Thyroid gland (tissue), 4 donors: ENCODE measurements at places on chromosomes 6 and 20.
A peak's percentile ranks its signal among the peaks of the same experiment; 100 is the strongest.

GRCh38 chr6:45187836-45188235 lies 140.3 kb upstream of the RUNX2 start:
- no peak for DNase-seq

- no peak for DNase-seq
Measured at GRCh38 chr6:137102050-137102848, 57.5 kb upstream of the IL20RA start.

GRCh38 chr6:166490671-166491500 lies 95.6 kb downstream of the RAMACL start:
- DNase-seq, result peak; percentile 20

GRCh38 chr6:41302638-41303037 lies 16.2 kb upstream of the TREM1 start:
- DNase-seq, result no peak

DNA sequence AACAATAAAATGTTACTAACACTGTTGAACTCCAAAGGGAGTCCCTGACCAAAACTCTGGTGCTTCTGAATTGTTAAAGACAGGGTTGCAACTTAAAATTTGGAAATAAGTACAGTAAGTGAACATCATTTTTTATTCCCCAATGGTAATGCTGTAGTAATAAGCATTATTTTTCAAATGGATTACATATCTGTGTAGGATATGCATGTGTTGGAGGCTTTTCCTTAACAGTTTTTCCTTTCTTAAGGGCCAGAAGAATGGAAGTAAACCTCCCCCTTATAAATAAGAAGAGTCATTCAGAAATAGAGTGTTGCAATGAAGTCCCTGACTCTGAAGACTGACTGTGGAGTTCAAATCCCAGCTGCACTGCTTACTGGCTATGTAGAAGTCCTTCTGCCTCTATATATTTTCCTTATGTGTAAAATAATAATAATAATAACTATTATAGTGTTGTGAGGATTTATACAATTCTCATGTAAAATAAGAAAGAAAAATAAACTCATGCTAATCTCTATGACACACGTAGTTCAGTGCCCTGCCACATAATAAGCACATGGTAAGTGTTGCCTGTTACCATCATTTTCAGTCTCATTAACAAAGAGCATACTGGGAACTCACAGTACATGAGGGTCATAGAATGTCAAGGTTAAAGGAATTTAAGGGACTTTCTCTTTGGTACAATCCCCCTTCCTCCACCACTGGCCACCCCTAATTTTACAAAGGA lies 129.8 kb upstream of the SMLR1 start:
- no peak for DNase-seq

- DNase-seq, result no peak
Measured at GRCh38 chr20:19609642-19610223, 148.3 kb upstream of the RIN2 start.

DNA sequence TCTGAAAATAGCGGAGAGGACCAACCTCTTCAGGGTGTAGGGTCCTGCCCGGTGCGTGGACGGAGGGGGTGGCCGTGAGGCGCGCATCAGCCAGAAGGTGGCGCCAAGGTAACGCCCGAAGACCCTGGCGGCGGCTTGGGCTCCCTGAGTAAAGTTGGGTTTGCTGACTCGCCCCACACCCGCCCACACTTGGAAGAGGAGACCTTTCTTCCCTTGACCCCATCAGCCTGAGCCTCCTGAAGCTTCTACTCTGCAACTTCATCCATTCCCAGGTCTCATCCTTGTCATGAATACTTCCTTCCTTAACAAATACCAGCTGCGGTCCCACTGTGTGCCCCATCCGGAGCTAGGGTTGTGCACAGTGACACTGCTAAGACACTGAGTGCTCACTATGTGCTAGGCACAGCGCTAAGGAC lies 14.6 kb downstream of the CD40 start:
- DNase-seq, result peak; percentile 77

GRCh38 chr6:73728548-73729205 lies 32.7 kb downstream of the CD109 start:
- no peak for DNase-seq

- DNase-seq, result peak; percentile 12
Measured at GRCh38 chr6:41894366-41895299, 542 bp downstream of the USP49 start.

- DNase-seq, result no peak
Measured at GRCh38 chr20:45935416-45936046, 1.0 kb downstream of the PCIF1 start.

- DNase-seq, result peak; percentile 40
Measured at GRCh38 chr6:11381801-11382513, 149.5 kb upstream of the NEDD9 start.

DNA sequence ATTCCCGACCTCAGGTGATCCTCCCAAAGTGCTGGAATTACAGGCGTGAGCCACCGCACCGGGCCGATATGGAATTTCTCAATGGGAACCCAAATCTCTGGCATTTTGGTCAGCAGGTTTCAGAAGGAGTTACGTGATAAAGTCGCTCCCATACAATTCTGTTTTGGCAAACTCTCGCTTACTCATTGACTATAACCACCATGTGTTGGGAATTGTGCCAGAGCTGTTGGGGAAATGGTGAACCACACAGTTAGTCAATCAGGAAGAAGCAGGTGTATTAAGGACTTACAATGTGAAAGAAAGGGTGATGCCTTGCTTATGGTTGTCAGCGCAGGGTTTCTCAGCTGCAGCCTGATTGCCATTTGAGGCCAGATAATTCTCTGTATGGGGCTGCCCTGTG lies 410.5 kb downstream of the QKI start:
- no peak for DNase-seq

DNA sequence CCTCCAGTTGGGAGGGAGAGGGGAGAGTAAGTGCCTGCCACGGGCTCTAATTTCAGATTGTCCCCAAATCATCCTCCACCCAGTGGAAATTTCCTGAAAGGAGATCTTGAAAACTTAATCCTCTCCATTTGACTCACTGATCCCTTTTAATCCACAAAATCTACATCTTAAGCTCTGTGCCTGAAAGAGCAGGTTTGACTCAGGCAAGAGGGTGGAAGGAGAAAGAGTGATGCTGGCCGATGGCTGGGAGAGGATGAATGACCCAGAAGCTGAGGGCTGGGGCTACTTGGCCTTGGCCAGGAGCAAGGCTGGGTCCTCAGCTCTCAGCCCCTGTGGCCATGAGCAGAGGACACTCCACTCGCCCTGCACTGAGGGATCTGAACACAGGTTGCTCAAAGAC lies 8.1 kb downstream of the BPIFA2 start:
- DNase-seq, result no peak

- no peak for DNase-seq
Measured at GRCh38 chr6:11439876-11440275, 97.7 kb upstream of the TMEM170B start.

DNA sequence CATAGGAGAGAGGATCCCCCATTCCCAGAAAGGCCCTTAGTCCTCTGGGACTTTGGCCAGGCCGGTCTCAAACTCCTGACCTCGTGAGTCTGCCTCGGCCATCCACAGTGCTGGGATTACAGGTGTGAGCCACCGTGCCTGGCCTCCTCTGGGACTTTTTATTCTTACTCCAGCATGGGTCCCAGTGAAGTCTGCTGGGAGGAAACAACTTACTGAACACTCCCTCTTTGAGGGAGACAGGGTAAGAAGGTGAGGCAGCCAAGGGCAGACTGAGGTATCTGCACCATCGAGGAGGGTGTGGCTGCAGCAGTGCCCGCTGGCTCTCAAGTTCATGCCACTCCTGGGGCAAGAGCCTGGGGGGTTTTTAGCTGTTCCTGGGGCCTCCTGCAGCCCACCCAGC lies 2.4 kb downstream of the BAK1 start:
- DNase-seq, result no peak

DNA sequence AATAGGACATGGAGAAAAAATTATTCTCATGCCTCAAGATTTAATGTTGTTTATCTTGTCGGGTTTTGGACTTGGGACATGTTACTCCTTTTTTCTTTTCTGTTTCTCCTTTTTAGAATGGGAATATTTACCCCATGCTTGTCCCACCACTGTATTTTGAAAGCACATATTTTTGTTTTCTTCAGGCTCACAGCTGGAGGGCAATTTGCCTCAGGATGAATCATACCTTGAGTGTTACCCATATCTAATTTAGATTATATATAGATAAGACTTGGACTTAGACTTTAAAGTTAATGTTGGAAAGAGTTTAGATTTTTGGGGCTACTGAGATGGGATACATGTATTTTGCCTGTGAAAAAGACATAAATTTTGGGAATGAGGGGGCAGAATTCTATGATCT lies 541.6 kb upstream of the MAN1A1 start:
- DNase-seq, result no peak

DNA sequence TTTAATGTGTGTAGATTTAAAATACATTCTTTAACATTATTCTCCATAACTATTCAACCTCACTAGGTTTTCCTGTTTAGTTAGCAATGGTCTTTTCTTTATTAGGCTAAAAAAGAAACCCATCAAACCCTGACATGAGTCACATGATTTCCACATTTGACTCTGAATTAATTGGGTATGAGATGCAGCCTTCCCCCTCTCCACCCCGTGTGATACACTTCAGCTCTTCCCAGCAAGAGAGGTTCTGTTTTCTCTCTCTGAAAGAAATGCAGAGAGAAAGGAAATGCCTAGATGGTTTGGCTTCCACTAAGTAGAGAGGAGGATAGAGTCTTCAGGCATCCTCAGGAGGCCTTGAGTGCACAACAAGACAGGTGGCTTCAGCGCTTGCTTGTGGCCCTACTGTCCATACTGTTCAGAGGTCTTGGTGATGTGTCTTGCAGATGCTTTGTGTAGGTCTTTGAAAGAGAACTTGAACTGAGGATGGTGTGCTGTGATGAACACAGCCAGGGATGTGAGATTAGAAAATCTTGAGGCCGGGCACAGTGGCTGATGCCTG lies 17.3 kb downstream of the FARS2 start:
- no peak for DNase-seq

DNA sequence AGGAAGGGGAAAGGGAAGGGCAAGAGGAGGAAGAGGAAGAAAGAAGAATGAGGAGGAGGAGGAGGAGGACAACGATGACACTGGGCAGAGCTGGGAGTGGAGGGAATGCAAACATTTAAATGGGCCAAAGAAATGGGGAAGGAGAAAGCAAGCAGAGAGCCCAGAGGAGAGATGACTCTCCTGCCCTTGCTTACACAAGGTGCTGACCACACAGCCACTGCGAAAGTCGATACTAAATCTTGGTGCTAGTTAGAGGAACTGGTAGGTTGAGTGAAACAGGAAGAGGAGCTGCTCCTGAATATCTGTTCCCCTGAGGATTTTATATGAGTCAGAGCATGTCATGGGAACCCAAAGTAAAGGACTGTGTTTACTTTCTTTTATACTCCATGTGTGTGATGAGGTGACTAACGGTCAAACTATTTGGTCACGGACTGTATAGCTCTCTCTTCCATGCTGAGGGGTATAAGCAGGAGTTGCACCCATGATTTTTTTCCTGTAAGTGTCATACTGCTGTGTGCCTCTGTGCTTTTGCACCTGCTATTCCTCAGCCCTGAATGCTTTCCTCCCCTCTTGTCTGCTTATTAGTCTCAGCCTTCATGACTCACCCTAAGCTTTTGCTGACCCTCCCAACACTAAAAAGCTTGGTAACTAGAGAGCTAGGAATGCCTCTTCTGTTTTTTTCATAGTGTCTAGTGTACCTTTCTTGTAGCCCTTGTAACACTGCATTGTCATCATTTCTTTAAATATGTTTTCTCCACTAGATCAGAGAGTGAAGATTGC lies 9.5 kb upstream of the PAQR8 start:
- DNase-seq, result no peak

DNA sequence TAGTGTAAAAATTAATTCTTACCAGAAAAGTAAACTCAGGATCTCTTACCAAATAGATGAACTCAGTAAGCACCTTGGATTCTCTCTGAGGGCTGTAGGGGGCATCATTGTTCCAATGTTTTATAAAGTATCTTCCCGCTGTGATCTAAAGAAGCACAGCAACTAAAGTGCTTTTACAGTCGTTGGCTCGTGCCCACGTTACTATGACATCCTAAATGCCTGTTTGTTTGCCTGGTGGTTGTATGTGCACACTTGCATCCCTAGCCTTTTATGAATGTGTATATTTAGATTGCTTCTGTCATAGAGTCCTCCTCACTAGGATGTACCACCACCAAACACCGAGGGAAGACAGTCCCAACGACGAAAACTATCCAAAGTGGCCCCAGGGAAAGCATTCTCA lies 34.5 kb downstream of the SLX4IP start:
- DNase-seq, result peak; percentile 64

DNA sequence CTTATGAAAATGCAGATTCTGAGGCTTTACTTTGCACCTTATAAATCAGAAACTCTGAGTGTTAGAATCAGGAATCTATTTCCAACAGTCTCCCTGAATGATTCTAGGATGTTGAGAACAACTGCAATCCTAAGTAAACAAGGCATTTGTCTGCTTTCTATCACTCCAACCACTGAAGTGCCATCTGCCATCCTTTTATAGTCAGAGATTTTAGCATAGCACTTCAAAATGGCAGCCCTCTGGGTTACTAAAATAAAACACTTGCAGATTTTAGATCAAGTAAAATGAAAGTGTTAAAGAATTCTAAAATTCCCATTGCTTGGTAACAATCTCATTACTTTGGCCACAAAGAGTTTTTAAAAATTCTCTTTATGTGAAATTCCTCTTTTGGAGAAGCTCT lies 258.9 kb downstream of the CD109 start:
- DNase-seq, result no peak

GRCh38 chr20:34396408-34396807 lies 33.3 kb downstream of the ITCH start:
- DNase-seq, result peak; percentile 55

DNA sequence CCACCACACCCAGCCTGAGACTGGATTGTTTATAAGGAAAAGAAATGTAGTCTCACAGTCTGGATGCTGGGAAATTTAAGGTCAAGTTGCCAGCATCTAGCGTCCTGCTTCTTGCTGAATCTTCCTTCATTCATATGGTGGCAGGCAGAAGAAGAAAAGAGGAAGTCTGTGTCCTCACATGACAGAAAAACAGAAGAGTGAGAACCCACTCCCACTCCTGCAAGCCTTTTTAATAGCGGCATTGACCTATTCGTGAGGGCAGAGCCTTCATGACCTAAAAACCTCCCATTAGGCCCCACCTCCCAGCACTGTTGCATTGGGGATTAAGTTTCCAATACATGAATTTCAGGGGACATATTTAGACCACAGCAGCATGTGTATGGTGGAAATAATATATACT lies 160.8 kb upstream of the BMP2 start:
- DNase-seq, result no peak

DNA sequence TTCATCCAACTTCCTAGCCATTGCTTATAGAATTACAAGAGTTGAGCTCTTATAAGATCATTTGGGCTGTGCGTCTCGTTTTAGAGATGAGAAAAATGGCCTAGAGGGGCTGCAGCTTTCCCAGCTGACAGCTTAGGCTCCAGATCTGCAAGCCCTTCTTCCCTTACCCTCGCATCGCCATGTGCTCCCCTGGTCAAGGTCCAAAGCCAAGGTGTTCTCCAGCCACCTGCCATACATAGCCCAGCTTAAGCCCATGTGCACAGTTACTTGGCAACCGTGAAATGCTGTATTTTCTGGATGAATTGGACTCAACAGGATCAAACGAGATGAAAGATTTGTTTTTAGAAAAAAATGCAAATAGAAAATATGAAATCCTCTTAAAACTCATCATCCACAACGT lies 7.9 kb downstream of the MAP3K4 start:
- no peak for DNase-seq

- DNase-seq, result no peak
Measured at GRCh38 chr6:125175466-125176048, 22.0 kb downstream of the TPD52L1 start.
